ENCODE measurements at places on chromosomes 12 and 14.

DNA sequence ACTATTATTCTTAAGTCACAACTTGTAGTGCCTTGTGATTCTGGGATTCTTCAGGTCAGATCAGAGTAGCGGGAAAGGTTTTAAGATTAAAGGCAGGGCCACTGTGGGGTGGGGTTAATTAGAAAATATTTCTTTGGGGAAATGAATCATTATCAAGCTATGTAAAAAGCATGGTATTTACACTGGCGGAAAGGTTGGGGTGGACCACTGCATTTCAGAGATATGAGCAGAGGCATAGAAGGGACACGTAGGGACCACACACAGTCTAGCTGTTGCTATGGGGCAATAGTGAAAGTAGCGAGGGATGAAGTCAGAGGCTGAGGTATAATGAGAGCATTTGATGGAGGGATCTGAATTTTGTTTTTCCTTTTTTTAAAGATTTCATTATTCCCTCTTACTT is 31.7 kb upstream of the KCNH3 start:
- no peak for DNase-seq

- DNase-seq = no peak
These were observed 207.3 kb downstream of the SSPN start for GRCh38 chr12:26402648-26403047.

- DNase-seq = no peak
These were observed 1.5 kb upstream of the LTA4H start for GRCh38 chr12:96036765-96037455.

GRCh38 chr14:93062890-93063289 is 52.8 kb downstream of the ITPK1 start:
- no peak for DNase-seq

DNA sequence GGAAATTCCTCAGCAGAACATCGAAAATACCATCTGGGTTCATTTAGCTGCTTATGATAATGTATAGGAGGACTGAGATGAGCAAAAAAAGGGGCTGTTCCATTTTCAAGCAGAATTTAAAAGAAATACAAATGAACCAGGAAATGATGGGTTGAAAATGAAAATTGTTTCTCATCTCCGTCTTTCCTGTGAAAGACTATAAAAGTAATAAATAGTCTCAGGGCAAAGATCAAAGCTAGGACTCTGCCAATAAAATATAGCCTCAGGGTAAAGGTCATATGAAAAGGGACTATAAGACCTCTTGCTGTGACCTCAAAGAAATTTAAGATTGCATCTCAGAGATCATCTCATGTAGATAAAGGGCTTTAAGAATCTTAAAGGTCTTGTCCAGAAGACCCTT is 478.0 kb downstream of the BTG1 start:
- DNase-seq = no peak

DNA sequence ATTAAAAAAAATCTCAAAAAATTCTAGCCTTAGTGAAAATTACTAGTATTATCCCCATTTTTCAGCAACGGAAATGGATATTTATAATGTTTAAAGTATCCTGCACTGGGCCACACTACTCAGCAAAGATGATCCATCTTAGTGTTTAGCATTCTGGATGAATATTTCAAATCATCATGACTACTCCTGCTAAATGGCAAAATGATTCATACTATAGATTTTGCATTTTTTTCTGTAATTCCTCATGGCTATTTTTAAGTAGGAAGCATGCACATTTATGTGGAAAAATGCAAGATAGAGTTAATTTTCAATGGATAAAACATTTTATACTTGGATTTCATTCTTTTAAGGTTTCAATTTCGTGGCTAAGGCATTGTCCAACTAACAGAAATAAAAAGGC is 59.6 kb downstream of the LRFN5 start:
- no peak for DNase-seq

GRCh38 chr12:83040339-83040738 is 353.6 kb downstream of the TMTC2 start:
- DNase-seq = no peak

- DNase-seq = no peak
These were observed 180.8 kb downstream of the ADCK1 start for GRCh38 chr14:77980475-77981321.

DNA sequence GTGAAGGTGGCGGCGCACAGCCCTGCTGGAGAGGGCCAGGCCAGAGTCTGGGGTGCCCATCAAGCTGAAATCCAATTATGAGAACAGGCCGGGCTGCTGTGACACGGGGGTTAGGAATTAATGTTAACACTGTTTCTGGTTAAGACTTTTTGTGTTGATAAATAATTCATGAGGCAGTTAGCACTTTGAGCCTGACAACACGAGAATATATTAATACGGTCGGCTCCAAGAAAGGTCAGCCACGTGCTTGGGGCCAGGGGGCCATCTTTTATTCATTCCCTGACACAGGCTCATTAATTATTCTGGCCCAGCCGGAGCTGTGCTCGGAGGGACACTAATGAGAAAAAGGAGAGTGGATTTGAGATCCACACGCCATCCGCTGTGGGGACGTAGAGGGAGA is 45.1 kb downstream of the FBRSL1 start:
- DNase-seq = no peak

GRCh38 chr14:86450085-86450484 is 920.1 kb downstream of the FLRT2 start:
- DNase-seq = no peak

GRCh38 chr12:27221625-27222387 is 22.3 kb upstream of the STK38L start:
- DNase-seq = no peak

- DNase-seq = no peak
These were observed 176.0 kb downstream of the KIF26A start for GRCh38 chr14:104314251-104314941.

DNA sequence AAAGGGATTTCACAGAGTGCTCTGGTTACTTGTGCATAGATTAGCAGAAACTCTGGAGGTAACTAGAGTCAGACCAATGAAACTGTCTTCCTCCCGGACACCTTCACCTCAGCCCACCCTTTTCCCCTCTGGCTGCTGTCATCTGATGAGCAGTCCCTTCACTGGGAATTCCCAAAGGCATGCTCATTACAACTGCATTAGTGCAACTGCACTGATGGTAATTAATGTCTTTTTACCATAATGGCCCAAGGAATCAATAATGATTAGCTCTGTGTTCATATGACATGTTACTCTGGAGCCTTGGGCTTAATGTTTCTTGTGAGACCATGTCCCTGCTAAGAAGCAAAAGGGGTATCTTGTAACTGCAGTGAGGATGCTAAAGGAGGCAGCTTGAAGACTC is 304.5 kb downstream of the GRIN2B start:
- DNase-seq = no peak

DNA sequence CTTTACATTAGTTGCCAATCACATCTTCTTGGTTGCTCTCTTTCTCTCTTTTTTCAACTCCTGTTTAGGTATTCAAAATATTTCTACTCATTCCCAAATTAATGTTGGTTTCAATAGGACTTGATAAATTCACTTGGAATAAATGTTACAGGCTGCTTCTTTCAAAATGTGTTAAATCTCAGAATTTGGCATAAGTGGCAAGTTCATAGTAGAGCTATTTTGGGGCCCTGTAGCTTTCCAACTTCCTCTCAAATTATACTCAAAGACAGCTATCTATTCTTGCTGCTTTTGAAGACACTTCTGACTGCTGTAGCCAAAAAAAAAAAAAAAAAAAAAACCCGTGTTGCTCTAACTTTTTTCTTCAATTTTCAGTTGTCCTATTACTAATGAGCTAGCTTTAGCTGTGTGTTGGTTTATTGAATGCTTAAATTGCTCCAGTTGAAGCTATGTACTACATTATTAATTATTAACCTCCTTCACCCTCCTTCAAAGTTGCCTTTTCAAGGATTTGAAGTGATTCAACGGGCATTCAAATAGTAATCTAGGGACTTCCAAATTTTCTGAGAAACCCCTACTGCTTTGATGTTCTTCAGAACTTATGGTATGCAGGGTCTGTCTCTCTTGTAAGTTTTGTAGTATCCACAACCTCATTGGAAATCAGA is 554.6 kb upstream of the FLRT2 start:
- DNase-seq = no peak

DNA sequence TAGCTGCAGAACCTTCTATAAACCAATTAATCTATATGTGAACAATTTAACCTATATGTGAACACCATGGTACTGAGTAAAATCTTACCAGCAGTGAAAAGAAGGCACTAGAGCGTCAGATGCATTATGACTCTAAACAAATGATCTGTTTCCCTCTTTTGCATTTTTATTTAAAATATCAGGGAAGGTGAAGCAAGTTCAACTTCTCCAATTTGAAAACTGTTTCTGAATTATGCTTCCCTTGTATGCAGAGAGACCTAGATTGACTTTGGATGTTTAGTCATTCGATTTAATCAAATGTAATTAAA is 80.9 kb downstream of the DAD1 start:
- no peak for DNase-seq

DNA sequence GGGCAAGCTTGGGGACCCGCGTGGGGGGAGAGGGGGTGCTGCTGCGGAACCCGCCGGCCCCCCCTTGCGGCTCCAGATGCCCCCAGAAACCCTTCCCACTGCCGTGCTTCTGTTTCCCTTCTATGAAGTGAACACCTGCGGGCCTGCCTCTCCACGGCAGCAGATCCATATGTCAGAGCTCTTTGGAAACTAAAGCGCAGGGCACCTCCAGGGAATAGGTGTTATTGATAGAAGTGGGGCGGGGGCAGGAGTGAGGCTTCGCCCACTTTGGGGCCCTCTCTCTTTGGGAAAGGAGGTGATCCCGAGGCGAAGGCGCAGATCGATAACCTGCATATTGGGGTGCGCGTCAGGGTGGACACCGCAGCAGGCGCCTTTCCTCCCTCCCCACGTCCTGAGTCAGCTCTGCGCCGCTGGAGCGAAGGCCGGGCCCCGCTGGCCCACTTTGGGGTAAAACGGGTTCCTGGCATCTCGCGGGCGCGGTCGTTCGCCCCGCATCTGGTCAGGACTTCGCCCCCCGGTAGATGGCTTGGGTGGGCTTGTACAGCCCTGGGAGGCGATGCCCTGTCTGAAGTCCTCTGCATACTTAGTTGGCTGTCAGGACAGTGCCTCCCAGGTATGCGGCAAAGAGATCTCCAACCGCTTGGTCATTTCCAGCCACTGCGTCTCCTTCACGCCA is 524 bp downstream of the KMT5A start:
- DNase-seq = no peak

DNA sequence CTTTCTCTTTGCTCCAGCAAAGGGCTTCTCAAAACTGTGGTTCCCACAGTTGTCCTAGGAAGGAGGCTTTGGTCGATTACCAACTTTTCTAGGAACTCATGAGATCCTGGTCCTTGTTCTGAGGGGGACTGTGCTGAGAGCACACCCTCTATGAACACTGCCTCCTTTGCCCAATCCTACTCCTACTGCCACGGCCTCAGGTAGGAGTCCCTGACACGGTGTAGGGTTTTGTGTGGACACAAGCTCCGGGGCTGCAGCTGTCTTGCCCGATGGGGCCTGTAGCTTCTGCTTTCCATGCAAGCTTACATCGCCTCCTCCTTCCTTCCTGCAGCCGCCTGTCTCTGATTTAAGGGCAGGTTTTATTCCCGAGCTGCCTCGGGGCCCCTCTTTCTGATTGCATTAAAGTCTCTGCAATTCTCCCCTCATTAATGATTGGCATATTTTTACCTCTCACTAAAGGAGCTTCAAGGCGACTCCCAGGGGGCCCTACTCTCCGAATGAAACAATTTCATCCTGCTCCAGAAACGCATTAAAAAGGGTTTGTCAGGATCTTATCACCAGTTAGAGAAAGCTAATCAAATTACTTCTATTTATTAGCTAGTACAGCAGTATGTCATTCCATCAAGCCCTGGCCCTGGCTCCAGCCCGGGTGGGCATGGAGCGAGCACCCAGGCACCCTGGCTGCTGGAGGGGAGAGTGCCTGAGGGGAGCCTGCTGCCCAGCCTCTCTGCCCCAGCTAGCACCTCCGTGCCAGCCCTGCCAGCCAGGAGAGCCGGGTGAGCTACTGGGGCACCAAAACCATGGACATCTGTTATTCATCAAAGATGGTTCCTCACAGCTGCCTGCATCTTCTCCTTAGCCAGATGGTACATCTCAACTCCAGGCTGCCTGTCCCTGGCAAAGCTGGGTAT is 38.0 kb upstream of the ESRRB start:
- no peak for DNase-seq

GRCh38 chr14:61568572-61569011 is 126.7 kb upstream of the HIF1A start:
- peak; percentile 74 for DNase-seq

DNA sequence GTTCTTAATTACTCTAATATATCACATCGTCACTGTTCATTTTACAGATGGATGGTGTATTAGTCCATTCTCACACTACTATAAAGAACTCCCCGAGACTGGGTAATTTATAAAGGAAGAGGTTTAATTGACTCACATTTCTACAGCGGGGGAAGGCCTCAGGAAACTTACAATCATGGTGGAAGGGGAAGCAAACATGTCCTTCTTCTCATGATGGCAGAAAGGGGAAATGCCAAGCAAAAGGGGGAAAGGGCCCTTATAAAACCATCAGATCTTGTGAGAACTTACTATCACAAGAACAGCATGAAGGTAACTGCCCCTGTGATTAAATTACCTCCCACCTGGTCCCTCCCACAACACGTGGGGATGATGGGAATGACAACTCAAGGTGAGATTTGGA is 6.5 kb downstream of the TMBIM4 start:
- DNase-seq = no peak

DNA sequence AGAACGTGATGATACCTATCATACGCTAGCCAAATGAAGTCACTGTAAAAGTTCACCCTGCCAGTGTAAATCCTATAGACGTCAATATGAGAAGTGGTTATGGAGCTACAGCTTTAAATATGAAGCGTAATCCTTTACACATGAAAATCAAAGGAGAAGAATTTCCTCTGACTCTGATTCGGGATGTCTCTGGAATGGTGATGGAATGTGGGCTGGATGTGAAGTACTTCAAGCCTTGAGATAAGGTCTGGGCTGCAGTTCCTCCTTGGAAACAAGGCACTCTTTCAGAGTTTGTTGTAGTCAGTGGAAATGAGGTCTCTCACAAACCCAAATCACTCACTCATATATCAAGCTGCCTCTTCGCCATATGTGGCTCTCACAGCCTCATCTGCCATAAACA is 53.1 kb upstream of the NAP1L1 start:
- no peak for DNase-seq

DNA sequence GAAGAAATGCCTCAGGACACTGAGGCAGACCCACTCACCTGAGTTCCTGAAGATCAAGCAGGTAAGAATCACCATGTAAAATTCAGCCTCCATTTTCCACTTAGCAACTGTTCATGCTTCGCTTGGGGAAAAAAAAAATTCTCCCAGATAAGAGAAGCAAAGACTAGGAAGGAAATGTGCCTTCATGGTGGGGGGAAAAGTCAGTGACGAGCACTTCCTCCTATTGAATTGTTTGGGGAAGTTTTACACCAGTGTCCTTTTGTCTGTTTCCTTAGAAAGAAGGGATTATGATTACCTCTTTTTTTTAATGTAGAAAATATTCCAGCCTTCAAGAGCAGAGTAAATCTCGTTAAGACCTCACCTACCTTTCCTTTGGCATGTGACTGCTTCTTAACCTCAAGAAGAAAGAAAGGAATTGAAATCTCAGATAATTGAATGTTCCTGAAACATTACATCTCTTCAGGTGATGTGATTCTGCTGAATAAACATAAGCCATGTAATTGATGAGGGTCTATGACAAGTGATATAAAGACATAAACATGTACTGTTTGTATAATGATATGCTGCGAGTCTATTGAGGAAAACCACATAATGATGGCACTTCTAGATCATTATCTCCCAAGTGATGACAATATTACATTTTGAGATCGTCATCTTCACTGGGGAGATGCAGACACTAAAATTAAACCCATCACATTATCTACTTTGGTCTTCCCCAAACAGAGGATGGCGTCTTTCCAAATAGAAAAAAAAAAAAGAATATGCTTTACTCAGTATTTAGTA is at the start of gene PTPRB:
PTPRB (minus strand) TSS at position 127 of the 783 bp plus-strand sequence; CDS start at position 93, 34 bp downstream.
- DNase-seq = no peak

- no peak for DNase-seq
These were observed 41.7 kb upstream of the TSPAN11 start for GRCh38 chr12:30884799-30885198.
